ENCODE measurements at places on chromosomes 4 and X. TPM values are rescaled to one million over a fixed set of nuclear protein-coding genes. Genes with fewer than 3 reads are reported as not detected.

Gene GSTCD
- total RNA-seq = 5.1 TPM

DNA sequence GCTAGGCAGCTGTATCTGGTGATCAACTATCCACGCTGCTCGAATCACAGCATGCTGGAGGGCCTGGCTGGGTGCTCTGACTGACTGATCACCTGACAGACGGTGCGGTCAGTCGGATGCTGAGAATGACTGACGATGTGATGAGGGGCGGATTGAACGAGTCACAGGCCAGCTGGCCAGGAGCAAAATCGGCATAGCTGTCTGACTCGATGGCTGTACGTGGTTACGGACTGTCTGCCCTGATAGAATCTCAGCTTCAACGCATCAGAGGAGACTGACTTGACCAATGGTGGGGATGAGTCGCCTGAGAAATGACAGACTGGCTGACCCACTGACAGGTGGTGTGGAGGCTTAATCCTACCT, 1.0 kb upstream of the SUV39H1 start:
- DNase-seq = no peak

Gene FAM47A
- not detected for total RNA-seq

GRCh38 chr4:147683188-147683591, 773 bp downstream of the PRMT9 start:
- DNase-seq = no peak

Gene REST
- 66.3 TPM for total RNA-seq

Gene RS1
- not detected for total RNA-seq

DNA sequence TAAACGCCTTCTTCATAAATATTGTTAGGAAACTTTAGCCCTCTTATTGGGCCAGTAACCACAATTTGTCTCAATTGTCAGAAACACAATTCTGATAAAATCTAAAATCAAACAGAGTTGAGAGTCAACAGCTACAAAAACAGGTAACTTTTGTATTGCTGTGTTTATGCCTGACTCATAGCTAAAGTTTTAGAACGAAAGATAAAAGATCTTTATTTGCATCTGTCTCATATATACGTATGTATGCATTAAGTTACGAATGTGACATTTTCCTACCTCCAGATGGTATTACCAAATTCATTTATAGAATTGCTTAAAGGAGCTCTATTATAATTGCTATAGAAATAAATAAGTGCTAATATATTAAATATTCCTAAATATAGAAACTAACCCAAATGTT, 887.9 kb upstream of the NDST4 start:
- no peak for DNase-seq

- DNase-seq = no peak
Measured at GRCh38 chr4:53514509-53514908, 76.8 kb downstream of the LNX1 start.

Gene PPP2R2C
- total RNA-seq = not detected

DNA sequence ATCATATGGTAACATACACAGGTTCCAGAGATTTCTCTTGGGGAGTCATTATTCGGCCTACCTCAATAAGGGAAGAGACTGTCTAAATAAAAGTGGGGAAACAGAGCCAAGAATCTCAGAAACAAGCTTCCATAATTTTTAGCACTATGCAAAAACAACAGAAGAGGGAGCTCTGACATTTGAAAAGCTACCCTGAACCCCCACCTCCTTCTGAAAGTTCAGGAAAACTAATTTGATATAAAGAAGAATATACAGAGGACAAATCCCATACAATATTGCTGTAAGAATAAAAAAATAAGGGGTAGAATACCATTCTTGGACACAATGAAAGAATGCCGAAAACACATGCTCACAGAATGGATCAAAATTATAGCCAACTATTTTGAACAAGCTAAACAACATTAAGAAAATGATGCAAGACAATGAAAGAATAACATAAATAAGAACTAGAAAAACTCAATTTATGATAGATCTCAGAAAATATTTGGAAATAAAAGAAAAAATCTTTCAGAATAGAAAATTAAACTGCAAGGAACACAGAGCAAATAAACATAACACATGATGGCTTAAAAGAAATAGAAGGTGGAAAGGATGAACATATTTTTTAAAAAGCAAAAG, 14.4 kb upstream of the ZNF41 start:
- DNase-seq = no peak

DNA sequence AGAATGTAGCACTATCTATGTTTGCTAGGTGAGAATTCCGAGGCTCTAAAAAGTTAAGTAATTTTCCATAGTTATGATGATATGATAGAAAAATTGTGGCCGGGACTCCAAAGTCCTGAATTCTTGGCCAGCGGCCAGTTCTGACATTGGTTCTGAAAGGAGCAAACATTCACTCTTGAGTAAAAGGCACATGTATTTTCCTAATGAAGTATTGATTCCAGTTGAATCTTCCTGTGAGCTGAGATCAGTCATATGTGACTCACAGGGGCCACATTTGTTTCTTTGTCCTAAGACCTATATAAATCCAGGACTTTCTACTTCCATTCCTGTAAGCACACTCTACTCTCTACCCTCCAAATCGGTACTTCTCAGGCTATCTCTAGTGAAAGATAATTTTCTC, 349.9 kb downstream of the BMPR1B start:
- no peak for DNase-seq

Measured in T-helper 17 cell (primary cell).